ENCODE measurements at places on chromosomes 12 and 14.

GRCh38 chr12:123041811-123042655 lies 61.6 kb downstream of the ARL6IP4 start:
- DNase-seq: peak; percentile 34

DNA sequence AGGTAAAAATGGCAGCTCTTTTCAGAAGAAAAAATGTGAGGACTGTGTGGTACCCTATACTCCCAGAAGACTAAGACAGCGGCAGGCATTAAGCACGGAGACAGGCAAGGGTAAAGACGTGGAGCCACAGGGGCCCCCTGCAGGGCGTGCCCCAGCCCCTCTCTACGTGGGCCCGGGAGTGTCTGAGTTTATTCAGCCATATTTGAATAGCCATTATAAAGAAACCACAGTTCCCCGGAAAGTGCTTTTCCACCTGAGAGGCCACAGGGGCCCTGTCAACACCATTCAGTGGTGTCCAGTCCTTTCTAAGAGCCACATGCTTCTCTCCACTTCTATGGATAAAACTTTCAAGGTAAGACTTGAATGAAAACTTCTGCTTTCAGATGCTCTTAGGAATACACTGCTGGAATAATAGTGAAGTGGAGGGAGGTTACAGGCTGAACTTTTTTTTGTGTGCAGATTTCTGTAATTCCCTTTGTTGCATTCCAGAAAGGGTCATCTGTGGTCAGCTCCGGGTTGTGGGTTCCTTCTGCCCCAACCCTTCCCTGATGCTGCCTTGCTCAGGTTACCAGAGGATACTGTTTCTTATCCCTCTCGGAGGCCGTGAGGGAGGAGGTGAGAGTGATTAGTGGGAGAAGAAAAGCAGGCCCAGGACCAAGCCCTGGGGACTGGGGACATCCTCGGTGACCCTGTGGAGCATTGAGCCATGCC lies 58.4 kb downstream of the SLC25A47 start:
- DNase-seq: no peak

DNA sequence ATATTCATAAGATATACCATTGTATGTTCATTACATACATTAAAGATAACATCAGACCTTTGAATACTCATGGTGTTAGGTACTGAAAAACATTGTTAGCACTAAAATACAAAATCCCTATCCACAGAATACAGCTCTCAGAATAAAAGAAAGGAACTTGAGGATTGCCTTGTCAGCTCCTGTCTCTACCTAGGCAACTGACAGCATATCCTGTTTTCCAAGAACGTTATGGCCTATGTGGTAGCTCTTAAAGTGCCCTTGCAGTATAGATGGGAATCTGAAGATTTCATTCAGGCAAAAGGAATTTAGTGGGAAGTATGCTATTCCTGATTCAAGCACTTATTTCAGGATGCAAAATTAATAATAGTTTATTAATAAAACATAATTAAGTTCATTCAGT lies 1.8 kb upstream of the PPP1R12A start:
- no peak for DNase-seq

DNA sequence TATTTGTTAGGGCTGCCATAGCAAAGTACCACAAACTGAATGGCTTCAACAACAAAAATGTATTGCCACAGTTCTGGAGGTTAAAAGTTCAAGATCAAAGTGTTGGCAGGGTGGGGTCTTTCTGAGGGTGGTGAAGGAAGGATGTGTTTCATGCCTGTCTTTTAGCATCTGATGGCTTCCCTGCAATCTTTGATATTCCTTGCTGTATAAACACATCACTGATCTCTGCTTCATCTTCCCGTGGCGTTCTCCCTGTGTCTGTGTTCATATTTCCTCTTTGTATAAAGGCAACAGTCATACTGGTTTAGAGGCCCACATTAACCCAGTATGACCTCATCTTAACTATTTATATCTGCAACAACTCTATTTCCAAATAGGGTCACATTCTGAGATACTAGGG lies 167.5 kb downstream of the BTG1 start:
- no peak for DNase-seq

DNA sequence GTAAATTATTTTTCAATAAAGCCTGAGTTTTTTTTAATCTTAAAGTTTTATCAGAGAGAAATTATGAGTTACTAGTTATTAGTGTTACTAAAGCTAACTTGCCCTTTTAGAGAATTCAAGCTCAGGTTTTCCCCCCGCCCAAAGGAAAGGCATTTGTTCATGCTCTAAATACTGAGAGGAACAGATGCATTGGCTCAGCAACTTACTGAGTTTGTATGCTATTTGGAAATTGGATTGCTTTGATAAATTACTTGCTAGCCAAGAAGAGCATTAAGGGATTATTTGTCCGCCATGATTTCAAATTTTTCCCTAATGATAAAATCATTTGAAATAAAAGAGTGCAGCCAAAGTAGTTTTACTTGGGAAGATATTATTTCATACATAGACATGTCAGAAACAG lies 149.4 kb downstream of the METTL25 start:
- no peak for DNase-seq

DNA sequence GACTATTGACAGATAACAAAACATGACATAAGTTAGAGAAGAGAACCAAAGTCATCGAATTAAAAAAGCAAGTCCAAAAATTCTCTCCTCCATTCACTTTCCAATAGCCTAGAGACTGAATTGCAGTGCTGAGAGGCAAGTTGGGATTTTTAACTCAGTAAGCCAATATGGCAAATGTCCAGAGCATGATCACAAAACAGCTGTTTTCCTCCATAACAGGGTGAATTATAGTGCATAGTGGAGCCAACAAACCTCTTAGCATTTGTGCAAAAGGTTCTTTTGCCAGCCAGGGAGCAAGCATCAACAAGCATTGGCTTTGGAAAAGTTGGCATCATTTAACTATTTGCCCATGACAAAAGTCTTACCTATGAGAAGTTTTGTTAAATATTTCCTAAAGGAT lies 458.8 kb upstream of the NOVA1 start:
- DNase-seq: no peak

GRCh38 chr12:24931666-24932405 lies 17.1 kb downstream of the BCAT1 start:
- no peak for DNase-seq

DNA sequence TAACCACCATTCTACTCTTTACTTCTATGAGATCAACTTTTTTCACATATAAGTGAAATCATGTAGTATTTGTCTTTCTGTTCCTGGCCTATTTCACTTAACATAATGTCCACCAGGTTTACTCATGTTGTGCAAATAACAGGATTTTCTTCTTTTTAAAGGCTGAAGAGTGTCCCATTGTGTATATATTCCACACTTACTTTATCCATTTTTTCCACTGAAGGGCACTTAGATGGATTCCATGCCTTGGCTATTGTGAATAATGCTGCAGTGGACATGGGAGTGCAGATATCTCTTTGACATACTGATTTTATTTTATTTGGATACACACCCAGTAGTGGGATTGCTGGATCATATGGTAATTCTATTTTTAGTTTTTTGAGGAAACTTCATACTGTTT lies 181.1 kb upstream of the HMGA2 start:
- DNase-seq: no peak

DNA sequence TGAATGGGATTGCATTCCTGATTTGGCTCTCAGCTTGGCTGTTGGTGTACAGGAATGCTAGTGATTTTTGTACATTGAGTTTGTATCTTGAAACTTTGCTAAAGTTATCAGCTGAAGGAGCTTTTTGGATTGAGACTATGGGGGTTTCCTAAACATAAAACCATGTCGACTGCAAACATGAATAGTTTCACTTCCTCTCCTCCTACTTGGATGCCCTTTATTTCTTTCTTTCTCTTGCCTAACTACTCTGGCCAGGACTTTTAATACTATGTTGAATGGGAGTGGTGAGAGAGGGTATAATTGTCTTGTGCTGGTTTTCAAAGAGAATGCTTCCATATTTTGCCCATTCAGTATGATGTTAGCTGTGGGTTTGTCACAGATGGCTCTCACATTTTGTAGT lies 141.5 kb downstream of the CEP83 start:
- no peak for DNase-seq

DNA sequence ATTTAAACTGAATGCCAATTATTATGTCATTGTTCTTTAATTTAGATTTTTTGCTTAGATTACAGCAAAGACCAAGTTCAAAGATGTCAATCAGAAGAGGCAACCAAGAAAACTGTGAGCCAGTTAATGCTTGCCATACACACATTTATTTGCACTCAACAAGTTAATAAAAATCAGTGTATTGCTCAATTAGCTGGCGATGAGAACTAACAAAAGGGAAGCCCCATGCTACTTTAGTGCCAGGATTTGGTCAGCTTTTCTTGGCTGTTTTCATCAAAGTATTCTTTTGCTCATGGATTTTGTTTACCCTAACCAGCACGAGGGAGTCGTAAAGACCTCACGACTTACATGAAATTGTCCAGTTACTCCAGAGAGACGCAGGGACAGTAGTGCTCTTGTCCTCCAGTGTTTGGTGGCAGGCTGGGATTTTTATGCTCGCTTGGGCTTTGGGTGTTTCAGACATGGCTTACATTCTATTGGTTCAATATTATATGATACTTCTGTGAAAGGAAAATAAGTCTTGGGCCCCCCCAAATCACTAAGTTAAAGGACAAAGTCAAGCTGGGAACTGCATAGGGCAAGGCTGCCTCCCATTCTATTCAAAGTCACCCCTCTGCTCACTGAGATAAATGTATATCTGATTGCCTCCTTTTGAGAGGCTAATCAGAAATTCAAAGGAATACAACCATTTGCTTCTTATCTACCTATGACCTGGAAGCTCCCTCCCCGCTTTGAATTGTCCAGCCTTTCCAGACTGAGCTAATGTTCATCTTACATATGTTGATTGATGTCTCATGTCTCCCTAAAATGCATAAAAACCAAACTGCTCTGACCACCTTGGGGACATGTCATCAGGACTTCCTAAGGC lies 7.4 kb upstream of the B4GALNT1 start:
- no peak for DNase-seq

- no peak for DNase-seq
These were observed 733 bp downstream of the TTC7B start for GRCh38 chr14:90815572-90815821.

- DNase-seq: no peak
These were observed 1.7 kb upstream of the PAPLN start for GRCh38 chr14:73235531-73236155.

DNA sequence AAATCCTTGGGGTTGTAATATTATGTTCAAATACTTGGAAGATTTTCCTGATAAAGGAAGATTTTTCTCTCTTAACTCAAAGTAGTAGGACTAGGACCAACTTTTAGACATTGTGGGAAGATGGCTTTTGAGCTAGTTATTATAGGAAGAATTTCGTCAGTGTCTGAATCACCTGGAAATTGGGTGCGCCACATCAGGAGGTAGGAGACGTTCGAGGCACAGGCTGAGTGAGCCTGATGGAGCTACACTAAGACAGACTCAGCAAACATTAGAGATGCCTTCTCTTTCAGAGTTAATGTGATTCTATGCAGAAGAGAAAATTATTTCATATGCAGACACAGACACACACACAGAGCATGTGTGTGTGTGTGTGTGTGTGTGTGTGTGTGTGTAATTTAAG lies 84.7 kb downstream of the DERA start:
- DNase-seq: no peak

- DNase-seq: no peak
These were observed 127.4 kb downstream of the CALM1 start for GRCh38 chr14:90523961-90524875.

DNA sequence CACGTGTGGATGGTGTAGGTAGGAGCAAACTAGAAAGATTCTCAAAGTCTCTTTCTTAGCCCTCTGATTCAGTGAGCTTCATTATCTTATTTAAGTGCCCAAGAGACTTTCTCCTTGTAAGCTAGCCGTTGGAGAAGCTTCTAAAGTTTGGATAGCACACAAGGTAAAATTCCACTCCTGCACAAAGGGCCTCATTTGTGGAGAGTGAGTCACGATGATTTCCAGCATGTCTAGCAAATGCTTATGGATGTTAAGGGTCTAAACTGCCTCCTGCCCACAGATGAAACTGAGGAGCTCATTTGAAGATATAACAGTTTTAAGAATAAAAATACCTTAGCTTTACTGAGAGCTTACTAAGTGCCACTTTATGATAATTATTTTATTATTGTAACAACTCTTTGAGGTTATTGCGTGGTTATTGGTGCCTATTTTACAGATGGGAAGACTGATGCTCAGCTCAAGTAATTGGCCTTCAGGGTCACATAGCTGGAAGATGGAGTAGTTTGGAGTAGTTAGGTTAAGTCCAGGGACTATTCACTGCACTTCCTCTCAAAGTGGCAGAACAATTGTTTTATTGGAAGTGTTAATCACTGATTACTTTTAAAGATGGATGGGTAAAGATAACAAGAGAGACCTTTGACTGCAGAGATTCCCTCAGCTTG lies 78.7 kb upstream of the HIF1A start:
- DNase-seq: no peak

- peak; percentile 41 for DNase-seq
These were observed 36.3 kb upstream of the CFL2 start for GRCh38 chr14:34750670-34751069.

DNA sequence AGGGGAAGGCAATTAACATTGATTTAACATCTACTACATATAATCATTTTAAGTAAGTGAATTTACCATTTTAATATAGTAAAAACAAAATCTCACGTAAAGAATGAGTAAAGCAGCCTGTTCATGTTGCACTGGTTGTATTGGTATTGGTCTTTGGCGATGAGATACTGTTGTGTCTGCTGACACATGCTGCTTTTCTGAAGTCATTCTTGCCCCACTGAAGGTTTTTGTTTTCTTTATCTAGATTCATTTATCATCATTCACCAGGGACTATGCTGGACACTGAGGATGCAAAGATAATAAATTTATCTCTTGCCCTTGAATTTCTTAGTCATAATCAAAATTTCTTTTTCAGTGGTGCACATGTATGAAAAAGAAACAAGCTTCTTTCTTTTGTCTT lies 246.2 kb upstream of the NPAS3 start:
- DNase-seq: no peak

GRCh38 chr12:93167331-93167730 lies 210.4 kb upstream of the NUDT4 start:
- DNase-seq: no peak

GRCh38 chr14:101250336-101250947 lies 310.9 kb upstream of the DIO3 start:
- DNase-seq: no peak

GRCh38 chr12:68007033-68007432 lies 17.8 kb downstream of the IFNG-AS1 start:
- DNase-seq: no peak

- no peak for DNase-seq
These were observed 198.1 kb downstream of the KCNH5 start for GRCh38 chr14:62847168-62847567.

DNA sequence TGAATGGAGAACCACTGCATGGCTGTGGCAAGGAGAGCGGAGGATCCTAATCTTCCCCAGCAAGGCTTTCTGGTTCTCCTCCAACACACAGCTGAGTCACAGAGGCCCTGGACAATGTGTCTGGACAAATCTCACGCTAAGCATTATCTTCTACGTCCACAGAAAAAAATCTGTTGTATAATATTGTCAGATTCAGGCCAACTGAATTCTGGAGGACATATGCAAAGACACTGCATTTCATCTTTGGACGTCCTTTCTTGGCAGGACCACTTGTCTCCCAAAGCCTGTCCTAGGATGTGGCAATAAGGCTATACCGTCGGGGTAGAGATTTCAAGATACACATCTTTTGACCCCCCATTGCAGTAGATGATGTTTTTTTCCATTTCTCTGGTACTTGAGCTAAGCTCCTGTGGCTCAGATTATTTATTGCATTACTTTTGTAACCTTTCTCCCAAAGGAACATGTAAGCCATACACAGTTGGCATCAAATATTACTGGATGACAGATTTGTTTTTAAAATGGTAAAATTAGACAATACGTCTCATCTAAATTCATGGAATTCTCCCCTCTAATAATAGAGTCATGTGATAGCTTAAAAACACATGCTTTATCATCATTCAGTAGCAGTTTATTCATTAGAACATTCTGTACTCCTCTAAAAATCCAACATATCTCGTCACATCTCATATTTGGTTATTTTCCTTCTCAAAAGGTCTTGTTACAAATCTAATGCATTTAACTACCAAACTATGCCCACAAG lies 19.4 kb downstream of the LMO3 start:
- no peak for DNase-seq

Data from non-pigmented ciliary epithelial cell (primary cell).